ENCODE measurements at places on chromosomes 2 and 18.

GRCh38 chr2:134039912-134040581 is 213.8 kb upstream of the MGAT5 start:
- no peak for DNase-seq

- DNase-seq: no peak
These were observed 11.7 kb downstream of the PASK start for GRCh38 chr2:241137276-241138190.

DNA sequence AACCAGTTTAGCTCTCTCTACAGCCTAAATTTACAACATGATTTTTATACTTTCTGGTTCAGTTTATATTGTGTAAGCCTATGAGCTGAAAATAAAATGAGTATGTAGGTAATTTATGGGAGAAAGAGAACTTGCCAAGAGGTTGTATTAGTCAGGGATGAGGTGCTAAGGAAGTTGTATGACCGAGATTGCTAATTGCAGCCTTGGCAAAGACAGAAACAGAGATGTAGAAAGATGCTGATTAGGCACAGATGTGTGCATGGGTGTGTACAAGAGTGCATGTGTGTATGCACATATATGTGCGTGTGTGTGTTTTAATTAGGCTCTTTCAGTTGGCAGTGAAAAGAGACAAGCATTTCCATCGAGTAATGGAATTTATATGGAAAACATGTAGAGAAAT is 213.9 kb downstream of the FBXO15 start:
- DNase-seq: no peak

GRCh38 chr18:64799376-64799775 is 650.5 kb upstream of the LINC00305 start:
- no peak for DNase-seq

GRCh38 chr2:3516831-3517230 is 2.5 kb downstream of the ADI1 start:
- DNase-seq: no peak

DNA sequence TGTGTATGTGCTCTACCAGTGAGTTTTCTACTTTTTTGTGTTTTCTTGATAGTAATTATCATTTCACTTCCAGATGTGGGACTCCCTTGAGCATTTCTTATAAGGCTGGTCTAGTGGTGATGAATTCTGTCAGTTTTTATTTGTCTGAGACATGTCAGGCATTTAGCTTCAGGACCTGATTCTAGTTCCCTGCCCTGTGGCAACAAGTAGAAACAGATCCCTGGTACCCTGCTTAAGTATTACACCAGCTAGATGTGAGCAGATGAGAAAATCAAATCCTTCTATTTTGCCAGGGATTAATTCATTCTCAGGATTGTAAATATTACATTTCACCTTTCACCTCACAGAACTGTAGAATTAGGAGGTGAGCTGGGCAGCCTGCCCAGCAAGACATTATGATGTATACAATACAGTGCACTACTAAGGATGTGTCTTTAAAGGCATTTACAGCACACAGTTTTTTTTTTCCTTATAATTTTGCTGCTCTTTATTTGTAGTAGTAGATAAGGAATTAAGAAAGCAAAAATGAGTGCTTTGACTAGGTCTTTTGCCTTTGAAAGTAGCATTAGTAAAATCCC is 35.1 kb downstream of the GALM start:
- no peak for DNase-seq

GRCh38 chr2:10305715-10306114 is 3.0 kb downstream of the HPCAL1 start:
- no peak for DNase-seq

DNA sequence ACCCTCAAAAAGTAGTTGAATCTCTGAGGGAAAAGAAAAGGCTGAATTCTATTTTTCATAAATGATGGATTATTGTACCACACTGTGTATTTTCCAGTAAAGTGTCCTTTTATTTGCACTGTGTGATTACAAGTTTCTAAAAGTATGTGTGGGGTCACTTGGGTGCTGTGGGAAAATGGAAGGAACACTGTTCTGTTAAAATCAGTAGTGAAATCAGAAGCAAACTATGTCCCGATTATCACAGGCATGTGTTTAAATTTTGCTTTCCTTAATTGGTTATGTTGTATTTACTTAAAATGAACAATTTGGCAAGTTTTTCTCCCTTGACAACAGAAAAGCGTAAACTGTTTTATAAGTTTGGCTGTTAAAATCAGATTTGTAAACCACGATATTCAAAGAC is 353.1 kb downstream of the ARHGAP15 start:
- no peak for DNase-seq

DNA sequence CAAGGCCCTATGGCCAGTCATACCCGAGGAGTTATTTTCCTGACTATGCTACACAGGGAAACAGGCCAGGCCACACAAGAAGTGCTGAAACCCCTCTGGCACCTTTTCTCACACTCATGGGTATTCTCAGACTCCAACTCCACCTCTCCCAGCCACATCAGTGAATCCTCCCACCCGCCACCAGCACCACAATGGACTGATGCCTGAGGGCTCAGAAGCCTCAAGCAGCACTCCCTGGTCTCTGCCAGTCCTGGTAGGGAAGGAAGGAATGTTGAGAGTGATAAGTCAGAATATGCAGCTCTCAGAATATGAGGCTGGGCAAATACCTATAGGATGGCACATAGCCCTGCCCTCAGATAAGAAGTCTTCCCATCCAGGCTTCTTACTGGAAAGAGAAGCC is 391.1 kb downstream of the ALK start:
- DNase-seq: no peak

- DNase-seq: no peak
These were observed 125.5 kb upstream of the SERTAD2 start for GRCh38 chr2:64779117-64779690.

- no peak for DNase-seq
These were observed 331.1 kb upstream of the SLC14A2 start for GRCh38 chr18:45284174-45284573.

DNA sequence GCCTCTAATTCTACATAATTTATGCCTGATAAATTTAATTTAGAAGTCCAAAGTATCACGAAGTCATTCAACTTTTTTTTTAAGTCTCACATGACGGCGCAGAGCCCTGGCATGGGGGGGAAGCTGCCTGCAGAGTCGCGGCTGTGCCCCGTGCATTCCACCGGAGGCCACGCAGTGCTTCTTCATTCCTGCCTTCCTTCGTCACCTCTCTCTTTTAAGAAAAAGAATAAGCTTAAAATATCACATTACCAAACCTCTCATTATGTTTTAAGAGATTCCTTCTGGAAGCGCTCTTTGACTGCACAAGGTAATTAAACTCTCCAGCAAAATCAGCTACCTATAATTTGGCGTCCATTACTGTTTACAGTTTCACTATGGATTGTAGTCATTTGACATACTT is 20.3 kb upstream of the KIDINS220 start:
- DNase-seq: no peak

- DNase-seq: no peak
These were observed 158.2 kb upstream of the RAB12 start for GRCh38 chr18:8450898-8451665.

GRCh38 chr18:57930476-57930875 is 113.5 kb upstream of the NEDD4L start:
- DNase-seq: peak; percentile 79

DNA sequence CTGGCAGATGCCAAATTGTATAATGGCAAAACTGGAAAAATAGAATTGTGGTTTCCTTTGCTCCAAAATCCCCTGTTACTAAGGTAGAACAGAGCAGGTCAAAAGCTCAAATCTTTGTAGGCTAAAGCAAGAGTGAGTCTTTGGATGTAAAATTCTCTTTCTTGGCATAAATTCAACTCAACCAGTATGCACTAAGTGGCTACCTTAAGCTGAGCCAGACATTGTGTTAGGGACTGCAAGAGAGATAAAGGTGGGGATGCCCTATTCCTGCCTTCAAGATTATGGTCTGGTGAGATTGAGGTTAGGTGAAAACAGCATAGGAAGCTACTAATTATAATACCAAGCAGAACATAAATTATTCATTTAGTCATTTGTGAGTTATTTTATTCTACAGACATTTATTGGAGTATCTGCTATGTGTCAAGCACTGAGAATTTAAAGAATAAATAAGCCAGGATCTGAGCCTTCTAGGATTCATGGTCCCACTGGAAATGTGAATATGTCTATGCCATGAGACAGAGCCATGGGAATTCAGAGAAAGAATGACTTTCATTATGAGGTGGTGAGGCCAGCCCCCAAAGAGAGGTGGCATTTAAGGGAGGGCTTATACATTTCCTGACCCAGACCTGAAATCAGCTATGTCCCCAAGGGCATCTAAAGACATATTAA is 198.0 kb upstream of the NCKAP5 start:
- no peak for DNase-seq

- no peak for DNase-seq
These were observed 11.0 kb downstream of the DYSF start for GRCh38 chr2:71464389-71464788.

- no peak for DNase-seq
These were observed 437.0 kb downstream of the PARD3B start for GRCh38 chr2:204982303-204982702.
